Spinal cord (tissue), 10 donors: ENCODE measurements at places on chromosomes 13 and 19.

DNA sequence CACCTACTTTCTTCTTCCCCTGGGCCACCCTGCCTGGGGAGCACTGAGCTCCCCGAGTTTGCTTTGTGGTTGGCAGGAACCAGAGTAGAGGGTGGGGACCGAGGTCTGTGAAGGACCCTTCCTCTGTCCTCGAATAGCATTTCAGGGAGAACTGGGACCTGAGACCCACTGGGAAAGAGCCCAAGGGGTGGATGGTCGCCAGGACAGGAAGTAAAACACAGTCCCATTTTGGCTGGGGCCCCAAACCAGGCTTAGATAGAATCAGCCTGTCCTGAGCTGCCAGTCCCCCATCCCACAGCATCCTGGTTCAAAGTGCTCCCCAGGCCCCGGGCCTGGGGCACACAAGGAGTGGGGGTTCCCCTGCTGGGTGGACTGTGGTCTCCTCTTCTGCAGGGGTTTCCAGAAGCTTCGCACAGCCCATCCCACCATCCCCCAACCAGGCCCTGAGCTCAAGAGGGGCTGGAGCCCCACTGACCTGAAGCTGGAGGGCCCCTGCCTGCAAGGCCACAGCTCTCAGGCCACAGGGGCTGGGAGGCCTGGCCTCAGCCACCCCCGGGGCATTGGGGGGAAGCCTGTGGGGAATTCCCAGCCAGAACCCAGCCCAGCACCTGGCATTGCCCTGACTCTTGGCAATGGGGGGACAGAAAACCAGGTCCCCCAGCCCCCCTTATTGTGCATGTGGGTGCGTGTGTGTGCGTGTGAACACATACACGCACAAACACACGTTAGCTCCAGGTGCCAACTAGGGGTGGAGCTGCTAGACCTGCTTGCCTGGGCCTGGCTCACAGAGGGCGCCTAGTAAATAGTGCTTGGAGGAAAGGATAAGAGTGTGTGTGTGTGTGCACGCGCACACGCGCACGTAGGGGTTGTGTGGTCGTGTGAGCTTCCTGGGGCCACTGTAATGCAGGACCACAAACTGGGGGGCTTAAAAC lies 995 bp upstream of the MKNK2 start:
- peaks cover 61% of the 10 kb centered on the region for H3K4me1 ChIP-seq
- no peaks in the 10 kb centered on the region for H3K27me3 ChIP-seq
- H3K4me3 ChIP-seq: peak overlapping the region; percentile 45
- no peak for DNase-seq

DNA sequence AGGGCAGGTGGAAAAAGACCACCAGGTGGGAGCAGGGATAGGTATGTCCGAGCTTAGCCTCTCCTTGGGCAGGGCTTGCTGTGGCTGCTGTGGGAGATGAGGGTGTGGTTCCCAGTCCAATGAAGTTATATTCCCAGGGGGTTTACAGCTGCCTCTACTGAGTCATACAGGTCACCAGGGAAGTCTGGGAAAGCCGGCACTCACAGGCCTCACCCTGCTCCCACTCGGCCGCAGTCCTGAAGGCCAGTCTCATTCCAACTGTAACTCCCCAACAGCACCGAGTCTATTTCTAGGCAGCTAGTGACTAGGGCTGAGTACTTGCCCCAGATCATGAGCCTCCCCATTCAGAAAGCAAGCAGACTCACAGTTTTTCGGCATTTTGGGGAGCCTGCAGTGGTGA lies 77.1 kb downstream of the FNDC3A start:
- H3K4me1 ChIP-seq: no peaks in the 10 kb centered on the region
- H3K27ac ChIP-seq: no peak overlapping the region
- H3K27me3 ChIP-seq: no peaks in the 10 kb centered on the region
- no peak overlapping the region for H3K4me3 ChIP-seq
- no peaks in the 10 kb centered on the region for H3K36me3 ChIP-seq

DNA sequence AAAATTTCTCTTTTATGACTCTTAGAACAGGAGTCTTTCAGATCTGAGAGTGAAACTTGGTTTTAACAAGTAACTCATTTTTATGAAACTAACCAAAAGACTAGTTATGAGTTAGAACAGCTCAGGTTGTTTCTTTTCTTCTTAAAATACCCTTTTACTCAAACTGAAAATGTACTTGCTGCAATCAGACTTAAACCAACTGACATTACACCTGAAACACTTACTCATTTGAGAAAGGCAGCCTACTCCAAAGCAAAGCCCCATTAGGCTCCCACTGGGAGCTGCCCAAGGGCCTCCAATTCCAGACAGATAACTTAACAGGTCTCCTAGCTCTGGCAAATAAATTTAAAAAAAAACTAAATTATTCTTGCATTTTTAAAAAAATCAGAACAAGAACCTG lies 3.6 kb downstream of the FOXO1 start:
- H3K36me3 ChIP-seq: no peaks in the 10 kb centered on the region
- peak overlapping the region; percentile 10 for H3K4me3 ChIP-seq
- DNase-seq: no peak
- H3K27ac ChIP-seq: peak overlapping the region; percentile 26
- H3K4me1 ChIP-seq: peaks cover 24% of the 10 kb centered on the region

DNA sequence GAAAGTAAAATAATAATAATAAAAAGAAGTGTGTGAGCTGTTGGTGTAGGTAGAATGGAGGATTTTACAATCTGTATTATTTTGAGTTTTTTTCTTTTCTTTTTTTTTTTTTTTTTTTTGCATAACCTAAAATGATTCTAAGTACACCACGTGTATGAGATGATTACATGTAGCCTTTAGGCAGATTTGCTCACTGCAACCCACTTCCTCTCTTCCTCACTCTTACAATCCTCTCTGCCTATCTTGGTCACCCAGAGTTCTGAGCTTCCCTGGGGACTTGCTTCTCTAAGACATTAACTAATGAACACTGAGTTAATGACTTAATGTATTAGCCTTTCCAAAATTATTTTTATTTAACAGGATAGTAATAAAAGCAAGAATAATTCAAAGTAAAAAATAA lies 1169.6 kb downstream of the EFNB2 start:
- H3K27ac ChIP-seq: no peak overlapping the region
- no peaks in the 10 kb centered on the region for H3K36me3 ChIP-seq
- no peak overlapping the region for H3K4me3 ChIP-seq
- no peak for DNase-seq
- no peaks in the 10 kb centered on the region for H3K27me3 ChIP-seq

- H3K27me3 ChIP-seq: peaks cover 29% of the 10 kb centered on the region
- peaks cover 43% of the 10 kb centered on the region for H3K36me3 ChIP-seq
- H3K4me3 ChIP-seq: peak within 1 kb of the TSS; percentile 50
Observed at GRCh38 chr19:38388349-38389100, at the start of gene SPRED3. Gene SPRED3 (plus strand): TSS chr19:38388697. CDS start chr19:38390303, 1,606 bp downstream.

- H3K36me3 ChIP-seq: no peaks in the 10 kb centered on the region
- no peak overlapping the region for H3K27ac ChIP-seq
- H3K27me3 ChIP-seq: no peaks in the 10 kb centered on the region
- H3K4me3 ChIP-seq: no peak overlapping the region
Observed at GRCh38 chr13:29676535-29676934, 81.0 kb upstream of the SLC7A1 start.

DNA sequence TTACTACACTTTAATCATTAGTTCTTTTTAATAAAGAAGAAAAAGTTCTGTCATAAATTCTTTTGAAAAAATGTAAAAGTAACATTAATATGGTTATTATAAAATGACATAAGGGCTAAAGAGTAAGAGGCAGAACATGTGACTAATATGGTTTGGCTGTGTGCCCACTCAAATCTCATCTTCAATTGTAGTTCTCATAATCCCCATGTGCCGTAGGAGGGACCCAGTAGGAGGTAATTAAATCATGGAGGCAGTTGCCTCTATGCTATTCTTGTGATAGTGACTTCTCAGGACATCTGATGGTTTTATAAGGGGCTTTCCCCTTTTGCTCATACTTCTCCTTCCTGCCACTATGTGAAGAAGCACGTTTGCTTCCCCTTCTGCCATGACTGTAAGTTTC lies 104.5 kb downstream of the UGGT2 start:
- H3K4me1 ChIP-seq: no peaks in the 10 kb centered on the region
- DNase-seq: no peak
- H3K36me3 ChIP-seq: peaks cover 4% of the 10 kb centered on the region
- no peak overlapping the region for H3K4me3 ChIP-seq

- H3K4me1 ChIP-seq: no peaks in the 10 kb centered on the region
- H3K36me3 ChIP-seq: no peaks in the 10 kb centered on the region
- no peak overlapping the region for H3K27ac ChIP-seq
- no peak overlapping the region for H3K4me3 ChIP-seq
Observed at GRCh38 chr13:73496711-73497110, 437.9 kb downstream of the KLF5 start.

DNA sequence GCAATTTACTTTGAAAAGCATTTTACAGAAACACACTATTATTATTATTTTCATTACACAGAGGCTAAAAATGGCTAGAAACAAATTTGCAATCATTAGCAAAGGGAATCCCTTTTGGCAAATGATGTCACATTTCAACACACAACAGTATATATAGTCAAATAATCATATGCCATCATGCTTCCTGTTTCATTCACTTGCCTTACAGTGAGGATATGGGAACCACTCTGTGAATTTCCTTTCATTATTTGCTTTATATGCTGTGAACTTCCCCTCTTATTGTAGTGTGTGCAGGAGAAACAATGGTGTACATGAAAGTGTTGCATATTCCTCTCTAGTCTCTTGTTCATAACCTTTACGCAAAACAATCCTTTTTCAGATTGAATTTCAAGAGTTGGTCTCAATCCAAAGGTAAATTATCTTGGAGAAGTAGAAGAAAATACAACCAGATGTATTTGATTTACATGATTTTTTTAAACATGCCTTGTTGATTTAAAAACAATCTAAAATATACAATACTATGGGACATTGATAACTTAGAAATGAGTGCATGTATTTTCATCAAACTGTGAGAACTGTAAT lies 657.3 kb downstream of the EFNB2 start:
- H3K27me3 ChIP-seq: no peaks in the 10 kb centered on the region
- H3K36me3 ChIP-seq: no peaks in the 10 kb centered on the region
- H3K4me1 ChIP-seq: no peaks in the 10 kb centered on the region
- no peak for DNase-seq
- no peak overlapping the region for H3K4me3 ChIP-seq

DNA sequence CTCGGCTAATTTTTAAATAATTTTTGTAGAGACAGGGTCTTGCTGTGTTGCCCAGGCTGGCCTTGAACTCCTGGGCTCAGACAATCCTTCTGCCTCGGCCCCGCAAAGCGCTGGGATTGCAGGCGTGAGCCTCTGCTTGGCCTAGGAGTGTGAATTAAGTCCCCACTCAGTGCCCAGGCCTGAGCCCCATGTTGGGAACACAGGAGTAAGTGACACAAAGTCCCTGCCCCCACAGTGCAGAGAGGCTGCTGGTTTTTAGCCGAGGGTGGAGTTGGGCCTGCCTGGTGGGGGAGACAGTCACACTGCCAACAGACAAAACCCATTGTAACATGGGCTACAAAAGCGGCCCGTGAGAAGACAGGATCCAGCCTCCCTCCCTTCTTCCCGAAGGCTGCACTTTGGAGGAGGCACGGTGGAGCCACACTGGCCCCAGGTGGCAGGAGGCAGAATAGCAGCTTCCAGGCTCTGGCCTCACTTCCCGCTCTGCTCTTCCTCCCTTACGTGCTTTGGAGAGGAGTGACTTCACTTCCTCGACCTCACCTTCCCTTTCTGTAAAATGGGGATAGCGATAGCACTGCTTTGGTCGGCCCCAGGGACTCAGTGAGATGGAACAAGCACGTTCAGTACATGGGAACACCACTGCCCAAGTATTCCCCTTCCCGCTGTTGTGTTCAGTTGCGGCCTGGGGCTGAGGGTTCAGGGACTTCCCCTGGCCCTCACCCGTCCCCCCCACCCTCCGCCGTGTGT lies 15.2 kb upstream of the EHD2 start:
- peak; percentile 58 for DNase-seq
- H3K27me3 ChIP-seq: no peaks in the 10 kb centered on the region
- no peak overlapping the region for H3K27ac ChIP-seq

- H3K36me3 ChIP-seq: no peaks in the 10 kb centered on the region
- no peaks in the 10 kb centered on the region for H3K27me3 ChIP-seq
- H3K4me1 ChIP-seq: peaks cover 5% of the 10 kb centered on the region
- no peak overlapping the region for H3K27ac ChIP-seq
- DNase-seq: no peak
- H3K4me3 ChIP-seq: no peak overlapping the region
Observed at GRCh38 chr13:35599384-35599783, 122.9 kb upstream of the MAB21L1 start.

DNA sequence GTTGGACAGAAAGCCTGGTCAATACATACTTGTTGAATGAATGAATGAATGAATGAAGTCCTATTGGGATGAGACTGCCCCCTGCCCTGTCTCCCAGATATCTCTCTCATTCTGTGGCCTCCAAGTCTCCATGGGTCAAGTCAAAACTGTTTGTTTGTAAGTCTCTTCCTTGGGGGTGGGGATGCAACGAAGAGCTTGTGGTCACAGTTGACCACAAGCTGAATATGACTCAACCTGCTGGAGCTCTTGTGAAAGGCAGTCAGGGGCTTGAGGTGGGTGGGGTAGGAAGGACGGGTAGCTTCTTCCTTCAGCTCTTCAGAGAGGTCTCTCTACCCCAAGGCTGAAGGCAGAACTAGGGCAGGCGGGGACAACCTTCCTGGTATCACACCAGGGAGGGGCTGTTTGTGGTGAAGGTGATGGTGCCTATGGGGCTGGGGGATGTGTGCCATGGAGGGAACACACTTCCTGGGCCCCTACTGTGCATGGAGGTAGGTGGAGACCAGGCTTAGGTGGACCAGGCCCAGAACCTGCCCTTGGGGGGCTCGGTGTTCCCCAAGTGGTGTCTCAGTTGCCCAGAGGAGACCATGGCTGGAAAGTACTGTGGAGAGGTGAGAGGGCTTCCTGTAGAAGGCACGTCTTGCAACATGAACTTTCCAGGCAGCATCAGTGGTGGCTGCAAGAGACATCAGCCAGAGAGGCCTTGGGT lies 8.0 kb downstream of the MYO1F start:
- H3K36me3 ChIP-seq: no peaks in the 10 kb centered on the region
- H3K27me3 ChIP-seq: no peaks in the 10 kb centered on the region
- no peak overlapping the region for H3K27ac ChIP-seq
- H3K4me3 ChIP-seq: no peak overlapping the region
- DNase-seq: no peak
- H3K4me1 ChIP-seq: peaks cover 6% of the 10 kb centered on the region

DNA sequence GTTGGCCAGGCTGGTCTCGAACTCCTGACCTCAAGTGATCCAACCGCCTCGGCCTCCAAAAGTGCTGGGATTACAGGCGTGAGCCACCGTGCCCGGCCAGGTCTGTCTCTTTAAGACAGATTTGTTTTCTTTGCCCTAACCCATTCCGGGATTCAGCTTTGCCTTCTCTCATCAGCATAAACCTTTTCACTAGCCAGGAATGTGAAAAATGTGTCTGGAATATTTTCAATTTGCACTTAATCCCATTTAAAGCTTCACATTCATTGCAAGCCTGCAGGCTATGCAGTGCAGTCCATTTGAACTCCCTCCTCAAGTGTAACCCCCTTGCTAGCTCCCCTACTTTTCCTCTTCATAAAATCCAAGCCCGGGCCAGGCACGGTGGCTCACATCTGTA lies 880 bp upstream of the TMEM160 start:
- no peak for DNase-seq
- H3K4me3 ChIP-seq: no peak overlapping the region
- peaks cover 18% of the 10 kb centered on the region for H3K4me1 ChIP-seq
- peaks cover 22% of the 10 kb centered on the region for H3K36me3 ChIP-seq

- peaks cover 87% of the 10 kb centered on the region for H3K36me3 ChIP-seq
- H3K4me1 ChIP-seq: no peaks in the 10 kb centered on the region
- DNase-seq: no peak
- H3K27me3 ChIP-seq: no peaks in the 10 kb centered on the region
- no peak overlapping the region for H3K27ac ChIP-seq
Observed at GRCh38 chr19:32624410-32624809, 43.4 kb downstream of the PDCD5 start.

GRCh38 chr13:99161512-99161911 lies 39.1 kb upstream of the UBAC2 start:
- no peaks in the 10 kb centered on the region for H3K4me1 ChIP-seq
- H3K27ac ChIP-seq: no peak overlapping the region
- no peak overlapping the region for H3K4me3 ChIP-seq
